AG04450 (cell line): ENCODE measurements at places on chromosomes 12 and 14.

DNA sequence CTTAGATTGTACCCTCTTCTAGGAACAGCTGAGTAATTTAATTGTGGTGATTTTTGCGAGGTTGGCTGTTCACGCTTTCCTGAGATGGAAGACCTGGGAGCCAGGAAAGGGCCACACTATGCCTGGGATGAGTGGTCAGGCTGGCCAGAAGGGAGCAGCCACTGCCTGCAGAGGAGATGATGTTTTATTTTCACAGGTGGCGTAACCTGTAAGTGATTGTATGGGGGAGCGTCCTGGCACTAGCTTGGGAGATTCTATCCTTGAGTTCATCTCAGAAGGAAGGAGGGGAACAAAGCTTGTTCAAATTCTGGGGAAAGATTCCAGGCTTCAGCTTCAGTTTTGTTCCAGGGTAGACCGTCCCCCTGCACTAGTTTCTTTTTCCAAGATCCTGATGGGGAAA is 1.2 kb downstream of the RPH3A start:
- no peak for DNase-seq

- no peak for DNase-seq
These were observed 33.3 kb downstream of the ITPR2 start for GRCh38 chr12:26799741-26800140.

- no peak for DNase-seq
These were observed 149.4 kb downstream of the RPAP3 start for GRCh38 chr12:47556261-47557030.

GRCh38 chr14:104865081-104865630 is at the start of gene CEP170B:
Gene CEP170B, plus strand, starts transcription at chr14:104865268. Its CDS starts 3,183 bp downstream, at chr14:104868451.
- no peak for DNase-seq

DNA sequence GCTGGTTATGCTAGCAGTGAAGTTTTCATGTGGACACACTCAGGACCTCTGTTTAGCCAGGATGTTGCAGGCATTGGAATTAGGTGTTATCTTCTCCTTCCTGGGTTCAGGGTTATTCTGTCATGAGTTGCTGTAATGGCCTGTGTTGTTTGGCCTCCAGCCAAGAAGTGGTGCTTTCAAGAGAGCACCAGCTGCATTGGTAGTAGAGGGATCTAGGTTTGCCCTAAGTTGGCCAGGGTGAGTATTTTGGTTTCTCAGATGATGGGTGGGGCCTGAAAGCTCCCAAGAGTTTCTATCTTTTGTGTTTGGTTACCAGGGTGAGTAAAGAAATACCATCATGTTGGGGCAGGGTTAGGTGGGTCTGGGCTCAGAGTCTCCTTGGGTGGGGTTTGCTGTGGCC is 2.7 kb upstream of the GZMH start:
- DNase-seq, result no peak

GRCh38 chr12:46664761-46665287 is 161.0 kb downstream of the SLC38A4 start:
- DNase-seq, result peak; percentile 83

DNA sequence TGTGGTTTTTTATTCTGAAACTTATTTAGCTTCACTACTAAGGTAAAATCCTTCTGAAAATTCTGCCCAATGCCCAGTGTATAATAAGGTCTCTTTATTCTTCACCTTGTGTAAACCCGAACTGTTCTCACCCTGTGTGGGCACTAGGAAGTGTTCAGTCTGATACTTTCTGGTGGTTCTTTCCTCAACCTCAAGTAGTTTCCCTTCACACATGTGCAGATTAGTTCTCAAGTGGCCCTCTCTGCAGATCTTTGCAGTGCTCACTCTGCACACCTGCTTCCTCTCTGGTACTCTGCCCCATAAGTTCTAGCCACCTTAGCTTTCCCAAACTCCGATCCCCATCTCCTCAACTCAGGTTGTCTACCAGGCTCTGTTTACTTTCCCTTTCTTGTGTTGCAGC is 61.6 kb downstream of the RAD51B start:
- no peak for DNase-seq

- no peak for DNase-seq
These were observed 883 bp upstream of the CDCA4 start for GRCh38 chr14:105021656-105022275.

- no peak for DNase-seq
These were observed 219.3 kb upstream of the HMGA2 start for GRCh38 chr12:65605019-65605418.

DNA sequence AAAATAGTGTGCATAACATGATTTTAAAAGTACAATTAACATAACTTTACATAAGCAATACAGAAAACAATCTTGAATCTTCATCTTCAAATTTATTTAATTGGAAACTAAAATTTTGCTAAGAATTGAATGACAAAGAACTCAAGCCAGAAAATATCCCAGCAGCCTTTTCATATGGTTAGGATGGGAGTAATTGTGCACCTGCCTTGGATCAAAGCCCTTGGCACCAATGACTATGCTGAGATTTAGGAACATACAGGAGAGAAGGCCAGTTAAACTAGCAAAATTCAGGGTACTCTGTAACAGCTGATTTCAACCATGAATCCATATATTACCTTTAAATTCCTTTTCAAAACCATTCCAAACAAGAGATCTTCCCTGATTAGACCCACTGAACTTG is 5.8 kb downstream of the KERA start:
- DNase-seq, result no peak

- DNase-seq, result no peak
These were observed 232.1 kb downstream of the FOXN3 start for GRCh38 chr14:89184952-89185351.

GRCh38 chr12:10690906-10691305 is 17.1 kb upstream of the STYK1 start:
- DNase-seq, result no peak

GRCh38 chr12:97701901-97702300 is 239.3 kb downstream of the RMST start:
- no peak for DNase-seq

GRCh38 chr14:94051779-94052178 is 25.6 kb downstream of the OTUB2 start:
- DNase-seq, result no peak
